ENCODE measurements at places on chromosomes 7 and 10.
A peak's percentile ranks its signal among the peaks of the same experiment; 100 is the strongest.

- peak; percentile 77 for DNase-seq
These were observed 107.3 kb downstream of the SNX10 start for GRCh38 chr7:26398756-26399509.

DNA sequence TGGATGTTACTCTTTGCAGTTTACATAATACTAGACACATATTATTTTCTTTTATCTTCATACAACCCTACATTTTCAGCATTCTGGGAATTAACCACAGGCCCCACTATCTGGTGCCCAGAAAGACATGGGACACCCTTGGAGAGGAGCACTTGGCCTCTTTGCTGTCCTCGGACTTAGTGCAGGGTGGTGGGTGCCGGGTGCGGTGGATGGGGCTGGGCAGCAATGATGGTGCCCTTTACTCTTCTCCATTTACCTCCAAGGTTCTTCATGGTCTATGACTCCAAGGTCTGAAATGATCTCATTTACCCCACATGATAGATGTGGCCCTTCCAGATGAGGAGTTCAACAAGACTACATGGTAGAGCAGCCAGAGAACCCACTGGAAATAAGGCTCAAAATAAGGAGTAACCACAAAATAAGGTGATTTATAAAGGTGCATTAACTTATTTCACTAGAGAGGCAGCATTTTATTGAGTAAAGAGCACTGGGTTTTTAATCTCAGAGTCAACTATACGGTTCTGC is 56.2 kb upstream of the IGFBP3 start:
- DNase-seq = no peak

DNA sequence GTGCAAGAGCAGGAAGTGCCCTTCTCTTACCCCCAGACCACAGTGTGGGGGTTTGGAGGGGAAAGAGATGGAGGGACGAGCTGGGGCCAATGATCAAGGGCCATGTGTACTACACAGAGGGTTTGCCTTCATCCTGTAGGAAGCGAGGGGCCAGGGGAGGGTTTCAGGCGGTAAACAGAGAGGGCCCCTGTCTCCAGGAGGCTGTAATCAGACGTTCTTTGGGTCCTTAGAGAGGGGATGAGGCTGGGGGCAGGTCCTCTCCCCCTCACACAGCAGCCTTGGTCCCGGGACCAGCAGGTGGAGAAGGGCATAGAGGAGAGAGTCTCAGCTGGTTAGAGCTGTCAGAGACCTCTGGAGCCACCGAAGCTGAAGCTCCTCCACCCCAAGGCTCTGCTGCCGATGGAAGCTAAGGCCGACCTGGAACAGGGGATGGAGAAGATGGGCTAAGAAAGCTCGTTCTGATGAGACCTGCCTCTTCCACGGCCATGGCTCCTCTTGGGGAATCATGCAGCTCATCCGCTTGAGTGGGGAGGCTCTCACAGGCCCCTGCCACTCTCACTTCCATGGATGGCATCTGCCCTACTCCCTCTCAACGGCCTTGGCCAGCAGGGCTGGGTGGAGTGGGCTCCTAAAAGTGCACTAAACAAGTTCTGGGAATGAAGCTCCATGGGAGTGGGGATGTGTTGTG is 3.5 kb downstream of the LOXL4 start:
- no peak for DNase-seq

DNA sequence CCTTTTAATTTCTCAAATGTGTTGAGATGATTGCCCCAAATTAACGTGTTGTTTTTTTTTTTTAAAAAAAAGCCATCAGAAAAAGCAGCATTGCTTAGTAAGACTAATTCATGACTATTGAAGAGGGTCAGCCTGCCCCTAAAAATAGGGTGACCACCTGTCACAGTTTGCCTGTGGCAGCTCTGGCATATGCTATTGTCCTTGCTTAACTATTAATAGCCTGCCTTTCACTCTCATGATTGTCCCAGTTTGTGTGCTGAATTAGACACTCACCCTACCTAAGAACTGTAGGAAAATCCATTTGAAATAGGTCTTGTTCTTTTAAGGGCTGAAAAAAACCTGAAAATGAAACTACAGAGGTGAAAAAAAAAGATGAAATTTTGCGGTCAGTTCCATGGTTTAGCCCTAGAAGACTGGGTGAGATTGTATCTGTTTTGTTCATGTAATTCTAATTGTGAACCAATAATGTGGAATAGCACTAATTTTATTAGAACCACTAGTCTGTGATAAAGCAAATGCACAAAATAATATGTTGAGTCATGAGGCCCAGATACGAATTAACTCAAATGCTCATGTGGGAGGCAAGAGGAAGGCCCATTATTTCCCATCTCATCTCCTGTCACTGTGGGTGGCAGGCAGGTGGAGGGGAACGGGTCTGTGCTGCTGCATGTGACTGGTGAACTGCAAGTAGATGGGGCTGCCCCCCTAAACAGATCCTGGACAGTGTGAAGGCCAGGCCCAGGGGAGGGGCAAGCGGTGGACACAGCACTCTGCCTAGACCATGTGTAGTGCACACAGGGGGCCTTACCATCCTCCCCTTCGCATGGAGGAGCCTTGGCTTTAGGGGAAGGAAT is 265.4 kb upstream of the NFE2L3 start:
- DNase-seq = no peak

DNA sequence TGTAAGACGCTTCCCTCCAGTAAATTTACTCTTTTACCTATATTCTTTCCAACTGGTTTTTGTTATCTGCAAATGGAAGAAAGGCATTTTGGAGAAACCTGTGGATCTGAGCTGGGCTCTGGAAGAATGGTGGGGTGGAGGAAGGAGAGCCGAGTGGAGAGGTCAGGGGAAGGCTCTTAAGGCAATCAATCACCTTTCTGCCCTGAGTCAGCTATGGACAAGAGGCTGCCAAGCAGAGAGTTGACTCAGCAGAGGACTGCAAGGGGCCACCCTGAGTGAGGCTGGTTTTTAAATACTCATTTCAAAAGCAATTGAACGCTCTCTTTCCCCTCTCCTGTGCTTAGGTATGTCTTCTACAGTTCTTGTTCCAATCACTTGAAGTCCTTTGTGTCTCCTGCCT is 81.8 kb downstream of the SPAG6 start:
- no peak for DNase-seq

- DNase-seq = no peak
These were observed 29.2 kb downstream of the KIAA1549 start for GRCh38 chr7:138951953-138952352.

DNA sequence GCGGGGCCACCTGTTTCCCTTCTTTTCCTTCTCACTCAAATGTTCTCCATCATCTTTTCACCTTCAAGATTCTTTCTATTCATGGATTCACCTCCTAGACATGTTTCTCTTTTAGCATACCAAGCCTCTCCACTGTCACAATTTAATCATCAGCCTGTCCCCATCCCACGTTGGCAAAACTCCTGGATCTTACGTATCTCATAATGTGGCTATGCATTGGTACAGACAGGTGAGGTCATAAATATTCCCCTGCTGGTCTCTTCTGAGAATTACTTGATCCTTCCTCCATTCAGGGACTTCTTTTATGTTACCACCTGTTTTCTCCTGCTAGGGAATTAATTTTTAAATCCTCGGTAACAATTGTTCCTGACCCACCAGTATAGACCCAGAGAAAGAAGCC is 262.6 kb upstream of the NEBL start:
- DNase-seq = no peak

- DNase-seq = peak; percentile 72
These were observed 124.4 kb downstream of the PON1 start for GRCh38 chr7:95199779-95200558.

Data from dermis blood vessel endothelial cell (primary cell).